MM.1S (cell line): ENCODE measurements at places on chromosomes 4 and X.
A peak's percentile ranks its signal among the peaks of the same experiment; 100 is the strongest.

DNA sequence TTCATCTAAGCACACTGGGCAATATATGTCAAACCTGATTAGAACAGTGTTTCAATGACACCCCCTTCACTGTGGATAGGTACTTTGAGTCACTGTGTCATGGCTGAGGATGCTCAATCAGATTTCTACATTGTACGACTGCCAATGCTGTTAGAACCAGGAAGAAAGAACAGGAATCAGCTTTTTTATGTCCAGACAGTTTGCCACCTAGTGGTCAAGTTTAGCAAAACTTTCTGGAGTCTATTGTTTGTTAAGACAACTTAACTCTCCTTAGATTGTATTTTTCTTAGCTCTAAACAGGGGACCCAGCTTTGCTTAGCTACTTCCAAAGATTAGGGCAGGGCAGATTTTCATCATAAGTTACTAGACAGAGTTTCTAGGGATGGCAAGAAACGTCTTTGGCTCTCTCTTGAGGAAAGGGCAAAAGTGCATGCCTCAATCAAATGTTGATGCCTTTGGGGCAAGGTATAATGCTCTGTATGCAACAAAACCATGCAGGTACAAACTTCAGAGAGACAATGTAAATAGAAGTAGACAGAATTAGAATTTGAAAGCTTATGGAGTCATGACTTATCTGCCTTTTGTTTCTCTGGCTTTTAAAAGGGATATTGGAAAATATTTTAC lies 40.5 kb upstream of the BMP3 start:
- peak; percentile 63 for DNase-seq

DNA sequence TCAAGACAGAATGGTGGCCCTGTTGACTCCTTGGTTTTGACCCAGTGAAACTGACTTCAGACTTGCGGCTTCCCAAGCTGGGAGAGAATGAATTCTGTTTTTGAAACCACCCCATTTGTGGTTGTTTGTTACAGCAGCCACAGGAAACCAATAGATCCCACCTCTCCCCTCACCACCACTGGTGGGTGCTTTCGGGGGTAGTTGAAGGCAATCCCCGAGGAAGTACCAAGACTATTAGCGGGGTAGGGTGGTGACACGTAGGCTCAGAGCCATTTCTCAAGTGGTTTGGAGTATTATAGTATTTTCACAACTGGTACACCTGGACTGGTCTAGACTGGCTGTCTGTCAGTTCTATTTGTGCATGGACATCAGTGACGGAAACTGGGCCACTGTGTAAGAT lies 189.1 kb upstream of the RBPJ start:
- no peak for DNase-seq

GRCh38 chr4:87567191-87567590 lies 38.0 kb upstream of the SPARCL1 start:
- no peak for DNase-seq

- DNase-seq = no peak
Measured at GRCh38 chr4:79237851-79238250, 88.0 kb downstream of the NAA11 start.

DNA sequence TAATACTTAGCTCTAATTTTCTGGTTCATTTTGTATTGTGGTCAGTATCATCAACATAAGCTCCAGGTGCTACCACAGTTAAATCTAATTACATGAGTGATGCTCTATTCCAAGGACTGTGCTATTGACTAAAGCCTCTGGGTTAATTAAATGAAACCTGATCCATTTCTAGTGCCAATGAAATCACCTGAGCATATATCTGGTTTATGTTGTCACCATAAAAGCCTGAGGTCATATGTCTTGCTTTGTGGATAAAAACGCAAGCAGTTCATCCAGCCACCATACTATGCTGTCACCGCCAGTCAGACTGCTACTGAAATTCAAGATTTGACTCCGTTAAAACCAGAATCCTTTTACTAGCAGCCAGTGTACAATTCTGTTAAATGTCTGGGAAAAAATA lies 64.2 kb upstream of the ZNF518B start:
- no peak for DNase-seq

DNA sequence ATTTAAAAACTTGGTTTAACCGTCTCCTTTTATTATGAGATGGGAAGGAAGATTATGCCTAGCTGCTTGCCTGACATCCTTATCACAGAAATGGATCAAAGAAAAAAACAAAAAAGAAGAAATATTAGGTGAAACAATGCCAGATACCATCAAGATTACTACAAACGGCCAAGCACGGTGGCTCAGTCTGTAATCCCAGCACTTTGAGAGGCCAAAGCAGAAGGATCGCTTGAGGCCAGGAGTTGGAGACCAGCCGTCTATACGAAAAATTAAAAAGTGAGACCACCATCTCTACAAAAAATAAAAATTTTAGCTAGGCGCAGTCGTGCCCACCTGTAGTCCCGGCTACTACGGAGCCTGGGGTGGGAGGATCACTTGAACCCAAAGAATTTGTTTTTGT lies 2.3 kb downstream of the FRYL start:
- DNase-seq = no peak

DNA sequence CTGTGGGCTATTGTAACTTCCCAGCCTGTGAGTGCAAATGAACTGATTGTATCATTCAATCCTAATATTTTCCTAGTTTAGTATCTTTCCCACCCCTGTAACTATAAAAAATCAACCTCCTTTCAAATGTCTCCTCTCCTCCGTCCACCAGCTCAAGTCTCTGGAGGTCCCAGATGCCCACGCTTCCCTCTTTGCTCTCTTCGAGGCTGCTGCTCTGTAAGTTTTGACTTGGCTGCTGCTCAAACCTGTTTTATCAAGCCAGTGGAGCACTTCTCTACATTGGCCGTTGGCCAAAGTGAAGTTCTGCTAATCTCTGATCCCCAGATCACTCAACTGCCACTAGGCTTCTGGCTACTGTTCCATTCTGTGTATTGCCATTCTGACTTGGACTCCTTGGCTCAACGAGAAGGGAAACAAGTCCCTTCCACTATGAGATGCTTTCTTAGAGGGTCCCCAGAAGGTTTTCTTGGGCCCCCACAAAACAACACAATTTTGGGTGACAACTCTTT lies 60.7 kb upstream of the RAPGEF2 start:
- DNase-seq = no peak
